ENCODE measurements at places on chromosomes 5 and 9. TPM values are rescaled to one million over a fixed set of nuclear protein-coding genes. Genes with fewer than 3 reads are reported as not detected.

GRCh38 chr9:73073337-73074175 is 78.1 kb upstream of the ANXA1 start:
- H3K4me1 ChIP-seq = peaks cover 4% of the 10 kb centered on the region
- no peak overlapping the region for H3K4me3 ChIP-seq
- H3K27ac ChIP-seq = no peak overlapping the region
- H3K36me3 ChIP-seq = no peaks in the 10 kb centered on the region
- H3K27me3 ChIP-seq = peaks cover 4% of the 10 kb centered on the region
- DNase-seq = no peak

DNA sequence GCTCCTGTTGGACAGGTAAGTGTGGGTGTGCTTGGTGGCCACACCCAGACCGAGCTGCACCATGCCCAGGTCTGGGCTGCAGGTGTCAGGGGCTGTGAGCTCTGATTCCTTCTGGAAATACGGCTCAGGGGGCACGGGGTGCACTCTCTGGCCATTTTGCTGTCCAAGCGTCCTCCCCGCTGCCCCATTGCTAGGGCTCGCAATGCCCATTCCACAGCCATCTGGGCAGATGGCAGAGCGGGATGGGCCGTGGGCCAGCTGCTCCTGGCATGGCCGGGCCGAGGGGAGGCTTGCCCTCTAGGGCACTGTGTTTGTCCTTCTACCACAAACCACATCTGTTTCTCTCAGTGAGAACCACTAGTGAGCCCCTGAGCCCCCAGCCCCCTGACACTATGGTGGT is 67.9 kb upstream of the RXRA start:
- H3K27me3 ChIP-seq = peaks cover 45% of the 10 kb centered on the region
- no peak for DNase-seq
- no peaks in the 10 kb centered on the region for H3K36me3 ChIP-seq

The HMMR gene
- 13.3 TPM for total RNA-seq

The HACD4 gene
- 0.72 TPM for total RNA-seq

GRCh38 chr9:106106396-106106795 is 412.1 kb downstream of the TMEM38B start:
- H3K27ac ChIP-seq = no peak overlapping the region
- no peak for DNase-seq
- H3K4me3 ChIP-seq = no peak overlapping the region
- peaks cover 3% of the 10 kb centered on the region for H3K4me1 ChIP-seq
- H3K27me3 ChIP-seq = no peaks in the 10 kb centered on the region
- no peaks in the 10 kb centered on the region for H3K36me3 ChIP-seq

DNA sequence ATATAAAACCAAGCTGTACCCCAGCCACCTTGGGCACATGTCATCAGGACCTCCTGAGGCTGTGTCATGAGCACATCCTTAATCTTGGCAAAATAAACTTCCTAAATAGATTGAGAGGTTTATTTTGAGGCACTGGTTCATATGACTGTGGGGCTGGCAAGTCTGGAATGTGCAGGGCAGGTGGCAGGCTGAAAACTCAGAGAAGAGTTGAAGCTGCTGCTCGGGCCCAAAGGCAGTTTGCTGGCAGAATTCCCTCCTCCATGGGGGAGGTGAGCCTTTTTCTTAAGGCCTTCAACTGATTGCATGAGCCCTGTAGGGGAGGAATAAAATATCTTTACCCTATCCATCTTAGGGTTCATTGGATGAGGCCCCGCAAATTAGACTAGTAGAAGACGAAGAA is 72.2 kb upstream of the CDK20 start:
- H3K27me3 ChIP-seq = no peaks in the 10 kb centered on the region
- H3K36me3 ChIP-seq = peaks cover 5% of the 10 kb centered on the region
- H3K27ac ChIP-seq = no peak overlapping the region
- peaks cover 4% of the 10 kb centered on the region for H3K4me1 ChIP-seq

Measured in progenitor cell of endocrine pancreas (in vitro differentiated cells).